Hematopoietic multipotent progenitor cell (in vitro differentiated cells): ENCODE measurements at places on chromosomes 16 and 17. TPM values are rescaled to one million over a fixed set of nuclear protein-coding genes. Genes with fewer than 3 reads are reported as not detected.

GRCh38 chr17:47866941-47867340, 16.0 kb upstream of the SP6 start:
- DNase-seq, result no peak

Gene GALR2
- 0.27 TPM for total RNA-seq

- no peak for DNase-seq
Observed at GRCh38 chr16:27495191-27495590, 54.5 kb downstream of the GTF3C1 start.

Gene CEP295NL
- total RNA-seq, result 1.6 TPM

DNA sequence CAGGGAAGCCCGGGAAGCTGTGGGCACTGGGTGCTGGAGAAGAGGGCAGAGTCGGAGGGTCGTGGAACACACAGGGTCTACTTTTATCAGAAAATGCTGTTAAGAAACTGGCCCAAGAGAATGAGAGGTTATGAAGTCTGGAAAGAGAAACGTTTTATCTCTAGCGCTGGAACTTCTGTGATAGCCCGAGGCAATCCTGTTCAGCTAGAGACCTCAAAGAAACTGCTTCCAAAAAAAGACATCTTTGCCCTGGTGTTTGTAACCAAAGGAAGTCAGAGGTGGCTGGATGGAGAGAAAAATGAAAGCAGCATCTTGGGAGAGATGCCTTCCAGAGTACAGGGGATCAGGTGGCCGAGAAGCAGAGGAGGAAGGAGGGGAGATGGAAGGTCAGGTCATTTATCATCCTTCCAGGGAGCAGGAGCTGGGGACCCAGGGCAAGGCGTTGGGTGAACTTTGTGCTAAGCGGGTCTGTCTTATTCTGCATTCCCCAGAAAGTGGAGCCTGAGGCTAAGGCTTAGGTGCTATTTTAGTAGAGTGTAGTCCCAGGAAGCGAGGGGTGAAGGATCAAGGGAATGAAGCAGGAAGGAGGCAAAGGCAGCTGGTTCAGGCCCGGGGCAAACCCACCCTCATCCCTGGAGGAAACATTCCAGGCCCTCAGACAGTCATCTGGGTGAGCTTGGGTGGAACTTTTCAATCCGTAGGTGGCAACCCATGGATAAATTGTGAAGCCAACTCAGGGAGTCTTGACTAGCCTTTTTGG, 66.5 kb downstream of the MGAT5B start:
- DNase-seq, result no peak

- DNase-seq, result no peak
Observed at GRCh38 chr16:66750279-66751052, 943 bp downstream of the DYNC1LI2 start.

GRCh38 chr16:54347961-54348360, 61.4 kb upstream of the IRX3 start:
- no peak for DNase-seq

GRCh38 chr16:57955572-57956188, 15.2 kb downstream of the CNGB1 start:
- no peak for DNase-seq

DNA sequence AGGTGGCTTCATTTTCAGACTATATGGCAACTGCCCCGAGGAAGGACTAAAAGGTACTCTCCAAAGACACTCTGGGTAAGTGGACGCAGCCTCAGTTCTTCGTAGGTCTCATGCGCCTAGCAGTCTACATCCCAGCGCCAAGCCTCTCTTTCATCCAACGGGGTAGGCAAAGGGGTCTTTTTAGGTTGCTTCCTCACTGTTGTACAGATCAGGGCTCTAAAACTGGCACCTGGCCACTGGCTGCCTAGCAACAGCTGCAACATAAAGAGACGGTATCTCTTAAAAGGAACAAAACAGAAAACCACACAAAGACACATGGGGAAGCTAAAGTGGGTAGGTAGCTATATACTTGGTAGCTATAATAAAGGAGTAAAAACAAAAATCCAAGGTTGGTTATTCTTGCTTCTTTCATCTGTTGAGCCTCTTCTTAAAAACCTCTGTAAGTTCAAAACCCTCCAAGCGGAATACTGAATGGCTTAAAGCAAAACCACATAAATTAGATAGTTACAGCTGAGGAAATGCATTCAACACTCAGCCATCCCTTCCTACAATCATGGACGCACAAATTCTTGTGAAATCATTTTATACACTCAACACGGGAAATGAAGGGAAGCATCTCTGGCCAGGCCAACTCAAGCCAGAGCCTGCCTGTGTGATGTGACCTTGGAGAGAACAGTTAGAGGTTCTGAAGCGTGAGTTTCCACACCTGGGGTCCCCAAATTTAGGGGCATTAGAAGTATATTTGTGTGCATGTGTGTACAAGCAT, 22.7 kb downstream of the CYTH1 start:
- peak; percentile 97 for DNase-seq

DNA sequence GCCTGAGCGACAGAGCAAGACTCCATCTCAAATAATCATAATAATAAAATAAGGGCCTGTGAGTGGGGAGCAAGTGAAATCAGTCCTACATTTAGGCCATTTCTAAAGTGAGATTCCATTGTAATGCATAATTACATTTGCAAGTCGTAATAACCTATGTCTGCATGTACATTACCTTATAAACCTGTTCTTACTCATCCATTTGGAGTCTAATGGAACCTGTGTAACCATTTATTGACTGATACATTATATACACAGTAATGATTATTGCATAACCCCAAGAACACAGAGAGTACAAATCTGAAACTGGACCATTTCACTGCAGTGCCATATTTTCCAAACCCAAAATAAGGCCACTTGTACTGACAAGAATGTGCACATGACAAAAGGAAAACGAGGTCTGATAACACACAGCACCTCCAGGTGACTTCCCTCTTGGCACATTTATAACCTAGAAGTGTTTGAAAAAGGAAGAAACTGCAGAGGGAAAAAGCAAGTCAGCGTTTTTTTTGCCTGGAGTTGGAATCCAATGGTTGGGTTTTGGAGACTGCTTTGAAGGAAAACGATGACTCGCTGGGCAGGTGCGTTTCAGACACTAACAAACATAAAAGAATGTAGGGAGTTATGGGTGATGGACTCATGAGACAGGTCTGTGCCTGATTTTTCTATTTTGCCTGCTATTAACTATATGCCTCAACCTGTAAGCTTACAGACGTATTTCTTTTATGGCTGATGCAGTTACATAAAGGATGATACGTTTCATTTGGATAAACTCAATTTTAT, 63.6 kb upstream of the KIFC3 start:
- DNase-seq, result no peak

GRCh38 chr16:88467541-88467944, 14.5 kb downstream of the ZFPM1 start:
- no peak for DNase-seq

Gene TTYH2
- total RNA-seq, result 13.5 TPM
